ENCODE measurements at places on chromosomes 3 and 15.

DNA sequence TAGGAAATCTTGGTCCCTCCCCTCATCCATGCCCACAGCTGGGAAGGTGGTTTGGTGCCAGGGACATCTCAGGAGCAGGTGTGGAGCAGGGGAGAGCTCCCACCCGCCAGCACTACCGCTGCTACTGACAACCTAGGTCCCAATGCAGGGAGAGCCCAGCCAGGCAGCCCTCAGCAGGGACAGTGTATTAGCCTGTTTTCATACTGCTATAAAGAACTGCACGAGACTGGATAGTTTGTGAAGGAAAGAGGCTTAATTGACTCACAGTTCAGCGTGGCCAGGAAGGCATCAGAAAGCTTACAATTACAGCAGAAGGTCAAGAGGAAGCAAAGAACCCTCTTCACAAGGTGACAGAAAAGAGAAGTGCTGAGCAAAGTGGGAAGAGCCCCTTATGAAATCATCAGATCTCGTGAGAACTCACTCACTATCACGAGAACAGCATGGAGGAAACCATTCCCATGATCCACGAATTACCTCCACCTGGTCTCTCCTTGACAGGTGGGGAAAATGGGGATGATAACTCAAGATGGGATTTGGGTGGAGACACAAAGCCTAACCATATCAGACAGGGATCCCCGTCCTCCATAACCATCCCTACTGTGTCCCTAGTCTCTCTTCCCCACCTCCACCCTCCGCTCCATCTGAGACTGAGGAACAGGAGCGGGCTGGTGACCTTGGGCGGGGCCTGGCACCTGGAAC lies 218.6 kb downstream of the TBC1D2B start:
- no peak for DNase-seq

- DNase-seq, result no peak
These were observed 4.9 kb upstream of the ACKR4 start for GRCh38 chr3:132592216-132592615.

GRCh38 chr3:48685293-48685602 lies 467 bp downstream of the NCKIPSD start:
- no peak for DNase-seq

DNA sequence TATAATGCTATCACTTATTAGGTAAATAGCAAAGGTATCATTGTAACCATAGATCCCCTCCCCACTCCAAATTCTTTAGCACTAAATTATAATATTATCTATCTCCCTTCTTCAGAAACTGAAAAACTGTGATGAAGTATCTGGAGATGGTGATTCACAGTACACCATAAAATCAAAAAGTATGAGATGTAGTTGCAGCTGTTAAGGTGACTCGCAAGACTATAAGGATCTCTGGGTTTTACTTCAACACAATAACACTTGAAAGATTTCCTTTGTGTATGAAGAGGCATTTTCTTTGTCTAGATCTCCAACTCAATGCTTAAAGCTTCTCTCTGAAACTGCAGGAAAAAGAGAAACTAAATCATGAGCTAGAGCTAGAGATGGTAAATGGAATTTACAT lies 46.9 kb downstream of the IFT57 start:
- DNase-seq, result no peak

GRCh38 chr15:27583651-27584050 lies 515.5 kb downstream of the OCA2 start:
- DNase-seq, result no peak

- no peak for DNase-seq
These were observed 48.6 kb upstream of the C15orf39 start for GRCh38 chr15:75153087-75153486.

GRCh38 chr3:104126864-104127553 lies 1239.7 kb upstream of the ALCAM start:
- no peak for DNase-seq

DNA sequence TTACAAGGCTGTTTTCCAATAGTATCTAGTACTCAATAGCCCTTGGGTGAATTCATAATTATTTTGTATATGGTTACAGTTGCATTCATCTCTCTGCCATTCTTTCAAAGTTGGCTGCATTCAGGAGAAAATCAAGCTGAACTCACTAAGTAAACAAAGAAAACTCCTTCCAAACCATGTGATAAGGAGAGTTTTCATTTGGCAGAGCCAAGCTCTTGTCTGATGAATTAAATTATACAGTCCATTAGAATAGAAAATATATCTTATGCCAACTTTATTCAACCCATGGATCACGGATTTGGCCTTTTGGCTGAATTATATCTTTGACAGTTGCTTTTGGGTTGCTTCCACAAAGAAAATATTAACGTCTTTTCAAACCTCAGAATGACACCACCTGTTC lies 272.3 kb upstream of the ROBO1 start:
- DNase-seq, result no peak

- DNase-seq, result no peak
These were observed 57.4 kb downstream of the ZNF445 start for GRCh38 chr3:44419923-44420650.

GRCh38 chr3:126349611-126350501 lies 7.4 kb downstream of the KLF15 start:
- no peak for DNase-seq

DNA sequence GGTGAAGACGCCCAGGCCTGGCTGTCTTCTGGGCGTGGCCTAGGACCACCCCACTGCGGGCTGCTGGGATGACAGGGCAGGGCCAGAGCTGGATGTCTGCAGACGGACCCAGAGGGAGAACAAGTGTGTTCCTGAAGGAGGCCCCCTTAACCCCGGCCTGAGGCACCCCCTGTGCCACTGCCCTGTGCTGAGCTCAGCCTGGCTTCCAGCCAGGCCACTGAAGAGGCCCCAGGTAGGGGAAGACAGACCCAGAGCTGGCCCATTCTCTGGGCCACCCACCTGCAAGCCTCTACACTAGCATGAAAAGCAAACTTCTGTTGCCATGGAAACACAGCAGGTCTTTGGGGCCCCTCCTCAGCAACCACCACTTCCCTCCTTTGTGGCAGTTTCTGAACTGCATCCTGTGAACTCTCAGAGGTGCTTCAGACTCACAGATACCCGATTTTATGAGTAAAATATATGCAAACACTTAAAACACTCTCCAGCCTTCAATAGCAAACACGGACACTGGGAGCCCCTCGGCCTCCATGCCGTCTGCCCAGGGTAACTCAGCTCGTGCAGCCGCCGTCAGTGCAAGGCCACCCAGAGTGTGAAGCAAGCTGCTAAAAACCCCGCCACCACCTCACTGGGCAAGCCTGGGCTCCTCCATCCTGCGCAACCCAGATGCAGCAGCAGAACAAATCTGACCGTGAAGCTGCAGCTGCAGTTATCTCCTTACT lies 42.5 kb downstream of the CMTM6 start:
- peak; percentile 83 for DNase-seq

- DNase-seq, result no peak
These were observed 4.9 kb upstream of the KY start for GRCh38 chr3:134655706-134656105.

GRCh38 chr3:105647047-105647446 lies 221.8 kb downstream of the CBLB start:
- DNase-seq, result no peak

- DNase-seq, result no peak
These were observed 12.0 kb downstream of the PLA2G4B start for GRCh38 chr15:41850482-41851166.

DNA sequence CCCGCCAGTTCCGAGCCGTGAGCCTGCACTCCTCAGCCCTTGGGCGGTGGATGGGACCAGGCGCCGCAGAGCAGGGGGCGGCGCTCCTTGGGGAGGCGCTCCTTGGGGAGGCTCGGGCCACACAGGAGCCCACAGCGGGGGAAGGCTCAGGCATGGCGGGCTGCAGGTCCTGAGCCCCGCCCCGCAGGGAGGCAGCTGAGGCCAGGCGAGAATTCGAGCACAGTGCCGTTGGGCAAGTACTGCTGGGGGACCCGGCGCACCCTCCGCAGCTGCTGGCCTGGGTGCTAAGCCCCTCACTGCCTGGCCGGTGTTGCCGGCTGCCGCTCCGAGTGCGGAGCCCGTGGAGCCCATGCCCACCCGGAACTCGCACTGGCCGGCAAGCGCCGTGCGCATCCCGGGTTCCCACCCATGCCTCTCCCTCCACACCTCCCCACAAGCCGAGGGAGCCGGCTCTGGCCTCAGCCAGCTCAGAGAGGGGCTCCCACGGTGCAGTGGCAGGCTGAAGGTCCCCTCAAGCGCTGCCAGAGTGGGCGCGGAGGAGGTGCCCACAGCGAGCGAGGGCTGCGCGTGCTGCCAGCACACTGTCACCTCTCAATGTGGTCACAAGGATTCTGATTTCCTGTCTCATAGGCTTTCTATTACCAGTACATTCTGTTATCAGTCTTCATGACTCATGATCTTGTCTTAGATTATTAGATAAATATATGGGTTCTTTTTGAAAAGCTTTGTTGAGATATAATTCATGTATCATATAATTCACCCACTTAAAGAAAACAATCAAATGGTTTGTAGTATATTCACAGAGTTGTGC lies 44.0 kb upstream of the LRIG1 start:
- no peak for DNase-seq

DNA sequence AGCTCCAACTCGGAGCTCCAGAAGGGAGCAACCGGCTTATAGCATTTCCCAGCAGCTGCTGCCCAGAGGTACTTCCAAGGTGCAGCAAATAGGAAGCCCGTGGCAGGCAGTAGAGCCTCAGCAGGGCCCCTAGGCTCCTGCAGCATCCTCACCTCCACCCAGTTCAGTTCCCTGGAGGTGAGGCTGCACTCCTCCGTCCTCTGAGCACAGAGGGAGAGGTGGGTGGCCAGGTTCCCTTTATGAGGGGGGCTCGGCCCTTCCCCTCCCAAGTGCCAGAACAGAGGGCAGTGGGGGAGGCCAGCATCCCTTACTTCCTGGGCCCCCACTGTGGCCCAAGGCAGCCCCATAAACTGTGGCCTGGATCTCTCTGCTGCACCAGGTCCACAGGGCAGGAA lies 150.2 kb downstream of the ATP10A start:
- DNase-seq, result no peak

- DNase-seq, result no peak
These were observed 202.8 kb downstream of the TP63 start for GRCh38 chr3:189833996-189834395.

GRCh38 chr15:89130201-89130600 lies 41.9 kb downstream of the ABHD2 start:
- no peak for DNase-seq

- DNase-seq, result no peak
These were observed 835 bp downstream of the STOML1 start for GRCh38 chr15:73991260-73991659.

- DNase-seq, result no peak
These were observed 176.4 kb downstream of the GBE1 start for GRCh38 chr3:81585056-81585455.

GRCh38 chr15:84773716-84774115 lies 25.3 kb downstream of the ZNF592 start:
- DNase-seq, result no peak

GRCh38 chr3:37800022-37800551 lies 61.6 kb upstream of the CTDSPL start:
- DNase-seq, result no peak

GRCh38 chr3:195247086-195247862 lies 23.7 kb downstream of the XXYLT1 start:
- no peak for DNase-seq

GRCh38 chr15:59791755-59792154 lies 102.6 kb upstream of the BNIP2 start:
- DNase-seq, result no peak

GRCh38 chr15:40923551-40923950 lies 5.6 kb upstream of the DLL4 start:
- DNase-seq, result no peak

- no peak for DNase-seq
These were observed 292.5 kb downstream of the SHQ1 start for GRCh38 chr3:72555714-72556113.

DNA sequence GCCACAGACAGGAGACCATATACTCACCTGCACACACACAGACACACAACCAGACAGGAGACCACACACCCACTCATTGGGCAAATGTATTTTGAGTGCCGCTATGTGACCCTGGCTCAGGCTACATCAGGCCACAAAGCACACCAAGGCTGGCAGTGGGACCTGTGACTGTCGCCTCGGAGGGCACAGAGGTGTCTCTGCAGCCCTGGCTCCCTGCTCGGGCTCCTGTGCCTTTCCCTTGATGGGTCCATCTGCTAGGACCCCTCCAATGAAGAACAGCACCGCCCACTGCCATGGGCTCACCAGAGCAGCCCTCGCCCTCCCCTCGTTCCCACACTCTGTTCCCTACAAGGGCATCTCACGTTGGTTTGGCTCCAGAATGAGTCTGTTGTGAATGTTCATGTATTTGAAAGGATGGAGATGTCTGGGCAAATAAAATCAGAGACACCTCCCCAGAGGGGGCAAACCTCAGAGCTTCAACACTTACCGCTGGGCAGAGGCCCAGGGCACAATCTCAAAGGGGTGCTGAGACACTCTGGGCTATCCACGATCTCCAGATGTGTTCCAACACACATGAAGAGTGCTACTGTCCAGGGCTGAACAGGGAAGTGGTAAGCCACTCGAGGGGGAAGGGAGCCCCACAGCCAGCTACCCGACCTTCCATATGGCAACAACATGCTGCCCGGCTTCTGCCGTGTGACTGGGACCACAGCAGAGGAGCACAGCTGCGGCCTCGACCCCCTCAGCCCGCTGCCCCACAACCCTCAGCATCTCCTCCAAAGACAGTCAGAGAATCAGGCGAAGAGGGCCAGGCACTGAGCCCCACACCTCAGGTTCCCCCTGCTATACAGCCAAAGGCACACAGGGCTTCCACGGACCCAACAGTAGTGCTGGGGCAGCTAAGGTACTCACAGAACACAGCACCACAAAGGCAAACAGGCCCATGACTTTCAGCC lies 74.9 kb downstream of the OCA2 start:
- no peak for DNase-seq

DNA sequence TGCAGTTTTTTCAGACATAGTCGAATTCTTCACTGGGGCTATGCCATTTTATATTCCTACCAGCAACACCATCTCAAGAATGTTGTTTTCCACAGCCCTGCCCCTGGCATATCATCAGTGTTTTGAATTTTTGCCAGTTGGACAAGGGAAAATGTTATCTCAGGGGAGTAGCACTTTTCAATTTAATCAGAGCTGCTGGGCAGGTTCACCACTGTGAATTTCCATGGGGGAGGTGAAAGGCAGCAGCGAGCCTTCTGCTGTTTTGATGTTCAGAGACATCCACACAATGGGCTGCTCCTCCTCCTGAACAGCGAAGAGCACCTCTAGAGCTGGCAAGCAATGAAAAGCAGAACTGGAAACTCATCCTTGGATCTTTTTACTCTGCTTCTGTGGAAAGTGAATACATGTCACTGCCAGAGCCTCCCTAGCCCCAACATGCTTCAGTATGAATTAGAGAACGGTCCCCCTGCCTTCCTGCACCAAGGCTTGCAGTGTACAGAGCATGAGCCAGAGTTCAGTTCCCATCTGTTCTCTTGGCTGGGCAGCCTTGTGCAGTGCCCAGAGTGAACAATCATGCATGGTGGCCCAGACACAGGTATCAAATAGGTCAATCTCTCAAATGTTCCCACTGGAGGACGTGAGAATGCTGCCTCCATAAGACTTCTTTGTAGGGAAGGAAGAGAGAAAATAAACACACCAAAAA lies 56.1 kb upstream of the RAD18 start:
- no peak for DNase-seq

Measured in neuronal stem cell (in vitro differentiated cells).